ENCODE measurements at places on chromosomes 13 and 19.

DNA sequence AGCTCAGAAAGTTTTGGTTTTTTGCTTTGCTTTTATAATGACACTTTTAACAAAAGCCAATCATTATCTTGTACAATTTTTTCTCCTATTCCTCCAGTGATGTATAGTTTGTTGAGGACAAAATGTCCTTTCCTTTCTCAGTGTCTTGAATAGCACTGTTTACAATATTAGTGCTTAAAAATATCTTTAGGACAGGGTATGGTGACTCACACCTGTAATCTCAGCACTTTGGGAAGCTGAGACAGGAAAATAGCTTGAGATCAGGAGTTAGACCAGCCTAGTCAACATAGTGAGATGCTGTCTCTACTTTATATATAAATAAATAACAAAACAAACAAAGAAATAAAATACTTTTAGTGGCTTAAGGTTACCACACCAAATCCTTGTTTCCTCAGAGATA lies 41.9 kb downstream of the SPRY2 start:
- DNase-seq: no peak

DNA sequence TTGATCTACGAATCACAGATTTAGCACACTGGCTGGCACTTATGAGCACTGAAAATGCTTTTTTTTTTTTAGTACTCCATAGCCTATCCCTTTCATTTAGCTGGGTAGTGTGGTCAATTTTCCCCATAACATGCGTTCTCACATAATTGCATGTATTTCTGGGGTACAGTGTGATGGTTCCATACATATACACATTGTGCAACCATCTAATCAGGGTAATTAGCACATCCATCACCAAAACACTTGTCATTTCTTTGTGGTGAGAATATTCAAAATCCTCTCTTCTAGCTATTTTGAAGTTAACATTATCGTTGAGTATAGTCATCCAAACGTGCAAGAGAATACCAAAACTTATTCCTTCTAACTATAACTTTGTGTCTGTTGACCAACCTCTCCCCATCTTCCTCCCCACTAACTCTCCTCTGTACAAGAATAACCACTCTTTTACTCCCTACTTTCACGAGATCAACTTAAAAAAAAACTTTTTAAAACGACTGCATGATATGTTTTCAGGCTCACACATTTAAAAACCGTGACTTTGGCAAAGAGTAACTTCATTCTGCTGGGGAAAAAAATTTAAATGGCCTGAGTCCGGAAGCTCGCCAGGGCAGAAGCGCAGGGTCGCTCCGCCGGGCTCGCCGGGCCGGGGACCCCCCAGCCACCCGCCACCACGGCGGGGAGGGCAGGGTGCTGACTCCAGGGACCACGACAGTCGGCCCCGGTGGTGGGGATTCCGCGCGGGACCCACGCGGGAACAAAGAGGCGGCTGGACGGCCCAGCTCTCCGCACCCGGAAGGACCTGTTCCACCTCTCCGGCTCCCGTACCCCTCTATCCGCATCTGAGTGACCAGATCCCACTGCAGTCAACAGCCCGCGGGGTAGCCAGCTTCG lies 868 bp upstream of the UBAC2 start:
- no peak for DNase-seq

- no peak for DNase-seq
Observed at GRCh38 chr13:80454245-80454644, 113.3 kb upstream of the SPRY2 start.

DNA sequence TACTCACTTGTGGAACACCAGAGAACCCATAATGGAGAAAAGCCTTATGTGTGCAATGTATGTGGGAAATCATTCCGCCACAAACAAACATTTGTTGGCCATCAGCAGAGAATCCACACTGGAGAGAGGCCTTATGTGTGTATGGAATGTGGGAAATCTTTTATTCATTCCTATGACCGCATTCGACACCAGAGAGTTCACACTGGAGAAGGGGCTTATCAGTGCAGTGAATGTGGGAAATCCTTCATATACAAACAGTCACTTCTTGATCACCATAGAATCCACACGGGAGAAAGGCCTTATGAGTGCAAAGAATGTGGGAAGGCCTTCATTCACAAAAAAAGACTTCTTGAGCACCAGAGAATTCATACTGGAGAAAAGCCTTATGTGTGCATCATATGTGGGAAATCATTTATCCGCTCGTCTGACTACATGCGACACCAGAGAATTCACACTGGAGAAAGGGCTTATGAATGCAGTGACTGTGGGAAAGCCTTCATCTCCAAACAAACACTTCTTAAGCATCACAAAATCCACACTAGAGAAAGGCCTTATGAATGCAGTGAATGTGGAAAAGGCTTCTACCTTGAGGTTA lies 10.9 kb downstream of the ZNF549 start:
- DNase-seq: no peak

DNA sequence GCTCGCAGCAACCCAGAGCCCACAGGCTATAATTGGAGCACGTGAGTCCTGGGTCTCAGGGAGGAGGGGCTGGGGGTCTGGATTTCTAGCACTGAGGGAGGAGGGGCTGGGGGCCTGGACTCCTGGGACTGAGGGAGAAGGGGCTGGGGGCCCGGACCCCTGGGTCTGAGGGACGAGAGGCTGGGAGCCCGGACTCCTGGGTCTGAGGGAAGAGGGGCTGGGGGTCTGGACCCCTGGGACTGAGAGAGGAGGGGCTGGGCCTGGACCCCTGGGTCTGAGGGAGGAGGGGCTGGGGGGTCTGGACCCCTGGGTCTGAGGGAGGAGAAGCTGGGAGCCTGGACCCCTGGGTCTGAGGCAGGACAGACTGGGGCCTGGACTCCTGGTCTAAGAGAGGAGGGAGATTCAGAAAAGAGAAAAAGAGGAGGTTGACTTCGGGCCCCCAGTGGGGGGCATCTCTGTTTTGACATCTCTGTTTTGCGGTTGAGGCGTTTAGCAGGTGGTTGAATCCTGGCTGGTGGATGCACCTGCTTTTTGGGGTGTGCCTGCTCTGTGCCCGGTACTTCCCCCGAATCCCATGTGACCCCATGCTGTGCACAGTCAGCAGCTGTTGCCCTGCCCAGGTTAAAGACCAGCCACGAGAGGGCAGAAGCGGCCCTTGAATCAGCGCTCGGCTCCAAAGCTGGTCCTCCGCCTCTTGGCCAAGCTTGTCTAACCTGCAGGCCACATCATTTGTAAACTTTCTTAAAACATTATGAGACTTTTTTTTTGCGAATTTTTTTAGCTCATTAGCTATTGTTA lies 10.5 kb downstream of the PVR start:
- peak; percentile 36 for DNase-seq

DNA sequence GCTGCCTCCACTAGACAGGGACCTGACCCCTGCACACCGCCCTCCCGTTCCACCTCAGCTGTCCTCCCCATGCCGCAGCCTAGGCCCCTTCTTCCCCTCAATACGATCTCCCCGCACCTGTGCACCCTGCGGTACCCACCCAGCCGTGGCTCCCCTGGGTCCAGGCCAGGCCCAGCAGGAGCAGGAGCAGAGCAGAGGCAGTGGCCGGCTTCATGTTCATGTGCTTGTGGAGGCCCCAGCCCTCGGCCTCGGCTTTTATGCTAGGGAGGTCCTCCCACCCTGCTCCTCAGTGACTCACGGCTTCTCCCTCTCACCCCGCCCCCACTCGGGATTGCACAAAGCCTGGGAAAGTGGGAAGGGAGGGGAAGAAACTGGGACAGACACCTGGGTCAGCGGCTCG lies 11.4 kb upstream of the KRTDAP start:
- no peak for DNase-seq

- DNase-seq: no peak
Observed at GRCh38 chr19:16244091-16244490, 46.4 kb downstream of the AP1M1 start.

DNA sequence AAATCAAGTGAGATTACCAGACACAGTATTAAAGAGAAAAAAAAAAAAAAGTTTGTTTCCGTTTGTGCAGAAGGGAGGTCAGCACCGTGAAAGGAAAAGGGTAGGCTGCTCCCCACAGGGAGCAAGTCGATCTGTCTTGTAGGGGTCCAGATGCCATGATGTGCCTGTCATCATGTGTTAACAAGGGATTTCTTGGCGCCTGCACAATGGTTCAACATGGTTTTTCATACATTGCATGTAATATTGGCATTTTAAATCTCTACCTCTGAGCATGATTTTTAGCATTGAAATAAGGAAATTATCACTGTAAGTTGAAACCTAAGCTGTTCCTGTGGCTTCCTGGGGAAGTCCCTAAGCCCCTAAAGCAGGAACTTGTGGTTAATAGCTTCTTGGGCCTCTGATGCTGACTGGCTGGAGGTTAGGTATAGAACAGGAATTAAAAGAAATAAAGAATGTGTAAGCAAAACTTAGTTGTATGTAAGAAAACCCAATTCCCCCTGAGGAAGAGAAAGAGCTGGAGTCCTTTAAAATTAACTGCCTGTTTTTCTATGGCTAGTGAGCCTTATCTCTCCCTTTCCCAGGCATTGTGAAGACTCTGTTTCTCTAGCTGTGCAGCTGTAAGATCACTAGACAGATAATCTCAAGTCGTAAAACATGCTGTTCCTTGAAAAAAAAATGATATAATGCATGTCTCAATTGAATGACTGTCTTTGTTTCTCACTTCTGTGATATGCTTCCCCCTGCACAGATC lies 7.4 kb upstream of the FCGBP start:
- DNase-seq: no peak

DNA sequence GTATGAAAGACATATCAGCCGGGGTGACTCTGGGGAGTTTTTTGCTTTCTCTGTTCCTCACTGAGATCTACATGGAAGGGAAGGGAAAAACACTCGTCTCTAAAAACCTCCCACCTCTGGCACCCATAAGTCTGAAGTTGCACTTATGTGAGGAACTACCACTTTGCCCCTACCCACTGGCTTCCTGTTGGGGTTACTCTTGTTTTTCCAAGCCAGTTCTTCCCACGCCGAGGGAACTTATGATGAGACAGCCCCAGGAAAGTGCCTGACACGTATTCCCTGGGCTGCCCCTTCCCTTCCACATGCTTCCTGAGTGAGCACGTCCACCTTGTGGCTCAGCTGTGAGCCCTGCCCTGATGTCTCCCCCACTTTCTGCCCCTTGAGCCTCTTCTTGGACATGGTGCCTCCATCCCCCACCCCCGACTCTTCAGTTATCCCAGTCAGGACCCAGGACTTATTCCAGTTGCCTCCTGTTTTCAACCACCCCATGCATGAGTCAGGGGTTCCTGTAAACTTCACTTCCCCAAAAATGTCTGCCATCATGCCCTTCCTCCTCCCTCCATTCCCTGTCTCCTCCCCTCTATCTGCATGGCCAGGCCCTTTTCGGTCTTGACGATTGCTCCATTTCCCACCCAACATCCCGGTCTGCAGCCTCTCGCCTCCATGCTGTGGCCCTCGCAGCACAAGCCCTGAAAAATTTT lies 5.1 kb upstream of the SIGLEC7 start:
- no peak for DNase-seq

GRCh38 chr13:60093425-60094019 lies 70.2 kb downstream of the DIAPH3 start:
- no peak for DNase-seq

- no peak for DNase-seq
Observed at GRCh38 chr13:23510979-23511735, 59.1 kb upstream of the TNFRSF19 start.

DNA sequence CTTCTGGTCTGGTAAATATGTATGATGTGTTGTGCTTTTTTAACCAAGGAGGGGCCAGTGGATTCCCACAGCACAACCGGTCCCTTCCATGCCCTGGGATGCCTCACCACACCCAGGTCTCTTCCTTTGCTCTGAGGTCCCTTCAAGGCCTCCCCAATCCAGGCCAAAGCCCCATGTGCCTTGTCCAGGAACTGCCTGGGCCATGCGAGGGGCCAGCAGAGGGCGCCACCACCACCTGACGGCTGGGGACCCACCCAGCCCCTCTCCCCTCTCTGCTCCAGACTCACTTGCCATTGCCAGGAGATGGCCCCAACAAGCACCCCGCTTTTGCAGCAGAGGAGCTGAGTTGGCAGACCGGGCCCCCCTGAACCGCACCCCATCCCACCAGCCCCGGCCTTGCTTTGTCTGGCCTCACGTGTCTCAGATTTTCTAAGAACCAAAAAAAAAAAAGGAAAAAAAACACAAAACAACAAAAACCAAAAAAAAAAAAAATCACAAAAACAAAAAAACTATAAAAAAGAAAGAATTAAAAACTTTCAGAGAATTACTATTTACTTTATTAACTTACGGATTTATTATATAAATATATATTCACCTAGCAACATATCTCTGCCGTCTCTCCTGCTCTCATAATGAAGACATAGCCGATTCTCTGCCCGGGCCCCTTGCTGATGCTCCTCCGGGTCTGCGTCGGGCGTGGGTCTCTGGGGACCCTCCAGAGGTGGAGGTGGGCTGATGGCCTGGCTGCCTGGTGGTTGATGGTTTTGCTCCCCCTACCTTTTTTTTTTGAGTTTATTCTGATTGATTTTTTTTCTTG lies 14.4 kb downstream of the CAPN12 start:
- DNase-seq: peak; percentile 77

DNA sequence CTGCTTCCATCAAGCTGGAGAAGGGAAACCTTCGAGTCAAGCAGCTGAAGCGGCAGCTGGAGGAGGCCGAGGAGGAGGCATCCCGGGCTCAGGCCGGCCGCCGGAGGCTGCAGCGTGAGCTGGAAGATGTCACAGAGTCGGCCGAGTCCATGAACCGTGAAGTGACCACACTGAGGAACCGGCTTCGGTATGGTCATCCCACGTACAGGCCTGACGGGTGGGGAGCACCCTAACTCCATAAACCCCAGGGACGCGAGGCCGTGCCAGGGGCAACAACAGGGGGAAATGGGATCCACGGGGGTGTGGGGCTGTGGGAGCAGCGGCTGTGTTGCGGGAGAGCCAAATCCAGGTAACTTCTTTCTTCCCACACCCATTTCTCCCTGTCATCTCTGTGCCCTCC lies 20.2 kb downstream of the KCNC3 start:
- DNase-seq: no peak

- no peak for DNase-seq
Observed at GRCh38 chr13:66087269-66087710, 1142.8 kb downstream of the PCDH9 start.

- DNase-seq: no peak
Observed at GRCh38 chr13:39597838-39598237, 5.2 kb downstream of the LHFPL6 start.

- DNase-seq: no peak
Observed at GRCh38 chr13:42277618-42278276, 5.8 kb downstream of the AKAP11 start.

DNA sequence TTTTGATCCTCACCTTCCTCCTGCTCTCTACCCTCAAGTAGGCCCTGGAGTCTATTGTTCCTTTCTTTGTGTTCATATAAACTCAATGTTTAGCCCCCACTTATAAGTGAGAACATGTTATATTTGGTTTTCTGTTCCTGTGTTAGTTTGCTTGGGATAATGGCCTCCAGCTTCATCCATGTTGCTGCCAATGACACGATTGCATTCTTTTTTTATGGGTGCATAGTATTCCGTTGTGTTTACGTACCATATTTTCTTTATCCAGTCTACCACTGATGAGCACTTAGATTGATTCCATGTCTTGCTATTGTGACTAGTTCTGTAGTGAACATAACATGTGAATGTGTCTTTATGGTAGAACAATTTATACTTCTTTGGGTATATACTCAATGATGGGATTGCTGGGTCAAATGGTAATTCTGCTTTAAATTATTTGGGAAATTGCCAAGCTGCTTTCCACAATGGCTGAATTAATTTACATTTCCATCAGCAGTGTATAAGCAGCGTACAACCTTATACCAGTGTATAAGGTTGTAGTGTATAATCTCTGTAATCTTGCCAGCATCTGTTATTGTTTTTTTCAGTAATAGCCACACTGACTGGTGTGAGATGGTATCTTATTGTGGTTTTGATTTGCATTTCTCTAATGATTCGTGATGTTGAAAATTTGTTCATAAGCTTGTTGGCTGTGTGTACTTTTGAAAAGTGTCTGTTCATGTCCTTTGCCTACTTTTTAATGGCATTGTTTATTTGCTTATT lies 288.9 kb downstream of the KCNRG start:
- no peak for DNase-seq
